ENCODE measurements at places on chromosomes 11 and 22.

DNA sequence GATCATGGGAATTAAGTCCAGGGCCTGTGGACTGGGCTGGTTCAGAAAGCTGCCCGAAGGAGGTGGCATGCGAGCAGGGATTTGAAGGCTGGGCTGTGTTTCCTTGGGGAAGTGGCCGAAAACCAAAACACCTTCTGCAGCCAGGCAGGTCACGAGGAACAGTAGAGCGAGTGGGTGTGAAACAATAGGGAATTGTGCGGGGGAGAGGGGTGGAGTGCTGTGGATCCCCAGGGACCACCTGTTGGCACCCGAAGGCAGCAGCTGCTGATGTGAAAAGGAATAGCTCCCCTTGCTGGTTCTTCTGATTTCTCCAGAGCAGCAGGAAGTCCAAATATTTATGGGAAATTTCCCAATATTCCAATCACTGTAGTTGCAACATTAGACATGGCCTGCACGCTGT lies 24.6 kb downstream of the TP53I11 start:
- DNase-seq: no peak

DNA sequence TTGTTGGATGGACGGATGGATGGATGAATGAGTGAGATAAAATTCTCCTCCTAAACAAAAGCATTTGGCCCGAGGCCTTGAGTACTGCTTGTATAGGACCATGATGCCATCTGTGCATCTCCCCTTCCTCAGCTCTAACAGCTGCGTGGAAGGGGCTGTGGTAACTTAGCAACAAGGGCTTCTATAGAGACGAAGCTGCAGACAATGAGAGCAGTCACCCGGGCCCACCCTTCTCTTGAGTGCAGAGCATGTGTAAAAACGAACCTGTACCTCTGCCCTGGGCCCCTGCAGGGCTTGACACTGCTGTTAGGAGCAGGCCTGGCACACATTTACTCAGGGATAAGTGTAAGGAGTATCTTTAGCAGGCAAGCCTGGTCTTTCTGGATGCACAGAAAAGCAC lies 391.5 kb downstream of the CADM1 start:
- DNase-seq: no peak

DNA sequence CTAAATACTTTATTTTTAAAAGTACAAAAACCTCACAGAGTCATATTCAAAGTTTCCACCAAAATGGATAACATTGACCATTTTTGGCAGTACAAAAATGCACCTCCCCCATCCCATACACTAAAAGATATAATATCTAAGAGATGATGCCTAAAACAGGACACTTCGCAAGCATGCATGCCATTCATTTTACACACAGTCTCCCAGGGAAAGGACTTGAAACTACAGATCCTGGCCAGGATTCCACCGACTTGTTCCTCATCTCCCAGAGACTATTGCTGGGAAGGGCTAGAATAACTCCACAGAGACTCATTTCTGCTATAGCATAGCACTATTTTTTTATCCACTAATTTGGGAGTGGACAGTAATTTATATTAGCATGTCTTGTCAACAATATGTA lies 81.7 kb downstream of the MTNR1B start:
- DNase-seq: no peak

GRCh38 chr11:33262011-33262645 lies 4.9 kb downstream of the HIPK3 start:
- DNase-seq: no peak

Measured in CD4-positive, alpha-beta T cell treated with Interleukin-6 for 4 hours (primary cell).